ENCODE measurements at places on chromosomes 12 and 14. TPM values are rescaled to one million over a fixed set of nuclear protein-coding genes. Genes with fewer than 3 reads are reported as not detected.

GRCh38 chr12:28975564-28976340 lies 173.3 kb upstream of the FAR2 start:
- H3K27me3 ChIP-seq, result peaks cover 5% of the 10 kb centered on the region
- H3K4me3 ChIP-seq, result no peak overlapping the region
- H3K27ac ChIP-seq, result no peak overlapping the region
- no peak for DNase-seq
- no peaks in the 10 kb centered on the region for H3K36me3 ChIP-seq

Gene AQP6
- not detected for total RNA-seq

Gene BICDL1
- 62.7 TPM for total RNA-seq

Gene ANO2
- total RNA-seq, result not detected

DNA sequence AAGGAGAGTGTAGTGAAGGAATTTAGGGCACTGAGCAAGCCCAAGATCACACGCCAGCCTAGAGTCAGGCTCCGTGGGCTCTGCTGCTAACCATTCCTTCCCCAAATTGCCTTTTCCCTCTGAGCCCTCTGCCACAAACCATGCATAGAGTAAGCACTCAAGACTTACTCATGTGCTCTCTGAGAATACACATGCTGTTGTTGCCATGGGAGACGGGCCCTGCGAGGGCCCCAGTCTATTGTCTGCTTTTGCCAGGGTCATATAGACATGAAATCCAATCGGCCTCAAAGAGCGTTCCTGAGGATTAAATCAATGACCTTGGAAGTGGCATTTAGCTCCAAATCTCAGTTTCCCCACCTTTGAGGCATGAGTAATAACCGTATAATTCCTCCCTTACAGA lies 48.7 kb upstream of the WSCD2 start:
- no peak overlapping the region for H3K27ac ChIP-seq
- H3K4me3 ChIP-seq, result no peak overlapping the region
- no peaks in the 10 kb centered on the region for H3K4me1 ChIP-seq
- peaks cover 8% of the 10 kb centered on the region for H3K27me3 ChIP-seq

- no peak overlapping the region for H3K4me3 ChIP-seq
- no peaks in the 10 kb centered on the region for H3K4me1 ChIP-seq
- DNase-seq, result no peak
Measured at GRCh38 chr12:78199926-78200325, 369.2 kb downstream of the NAV3 start.

DNA sequence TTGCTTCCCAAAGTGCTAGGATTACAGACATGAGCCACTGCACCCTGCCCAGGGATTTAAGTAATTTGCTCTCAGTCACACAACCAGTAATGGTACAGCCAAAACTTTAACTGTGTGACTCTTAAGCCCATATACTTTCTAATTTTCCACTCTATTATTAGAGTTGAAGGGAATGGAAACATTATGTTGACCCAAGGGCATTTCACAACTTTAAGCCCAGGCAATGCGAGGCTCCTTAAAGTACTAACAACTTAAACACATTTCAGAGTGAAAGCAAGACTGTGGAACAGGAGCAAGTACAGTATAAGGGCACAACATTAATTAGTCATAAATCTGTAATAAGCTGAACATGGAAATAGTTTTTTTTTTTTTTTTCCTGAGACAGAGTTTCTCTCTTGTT lies 39.8 kb downstream of the BAZ1A start:
- no peak for DNase-seq
- H3K27me3 ChIP-seq, result no peaks in the 10 kb centered on the region
- H3K27ac ChIP-seq, result no peak overlapping the region
- peaks cover 26% of the 10 kb centered on the region for H3K36me3 ChIP-seq

Gene OAS2
- 122 TPM for total RNA-seq

- no peak overlapping the region for H3K27ac ChIP-seq
- no peak for DNase-seq
- H3K4me1 ChIP-seq, result peaks cover 30% of the 10 kb centered on the region
- H3K4me3 ChIP-seq, result no peak overlapping the region
Measured at GRCh38 chr12:27284751-27285150, 40.7 kb downstream of the STK38L start.

- DNase-seq, result no peak
- H3K36me3 ChIP-seq, result no peaks in the 10 kb centered on the region
- H3K4me1 ChIP-seq, result no peaks in the 10 kb centered on the region
- no peak overlapping the region for H3K27ac ChIP-seq
Measured at GRCh38 chr12:117486840-117487659, 125.6 kb upstream of the NOS1 start.

Gene RAPGEF3
- 0.54 TPM for total RNA-seq

DNA sequence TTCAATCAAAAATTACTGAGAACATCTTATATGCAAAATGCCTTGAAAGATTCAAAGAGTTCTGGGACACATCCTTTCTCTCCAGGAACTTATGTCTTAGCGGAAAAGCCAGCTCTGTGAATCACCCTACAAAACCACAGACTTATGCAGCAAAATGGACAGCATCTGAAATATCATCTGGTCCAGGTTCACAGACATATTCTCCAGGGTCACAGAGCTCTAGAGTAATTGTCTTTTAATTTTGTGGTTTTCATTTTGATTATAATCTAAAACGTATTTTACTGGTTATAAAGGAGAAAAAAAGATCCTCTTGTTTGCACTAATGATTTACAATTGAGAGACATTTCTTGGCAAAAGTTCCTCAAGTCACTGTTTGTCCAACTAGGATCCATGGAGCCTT lies 246.2 kb downstream of the MSRB3 start:
- no peaks in the 10 kb centered on the region for H3K36me3 ChIP-seq
- DNase-seq, result no peak
- H3K4me3 ChIP-seq, result no peak overlapping the region
- no peak overlapping the region for H3K27ac ChIP-seq
- H3K4me1 ChIP-seq, result no peaks in the 10 kb centered on the region
- H3K27me3 ChIP-seq, result no peaks in the 10 kb centered on the region

DNA sequence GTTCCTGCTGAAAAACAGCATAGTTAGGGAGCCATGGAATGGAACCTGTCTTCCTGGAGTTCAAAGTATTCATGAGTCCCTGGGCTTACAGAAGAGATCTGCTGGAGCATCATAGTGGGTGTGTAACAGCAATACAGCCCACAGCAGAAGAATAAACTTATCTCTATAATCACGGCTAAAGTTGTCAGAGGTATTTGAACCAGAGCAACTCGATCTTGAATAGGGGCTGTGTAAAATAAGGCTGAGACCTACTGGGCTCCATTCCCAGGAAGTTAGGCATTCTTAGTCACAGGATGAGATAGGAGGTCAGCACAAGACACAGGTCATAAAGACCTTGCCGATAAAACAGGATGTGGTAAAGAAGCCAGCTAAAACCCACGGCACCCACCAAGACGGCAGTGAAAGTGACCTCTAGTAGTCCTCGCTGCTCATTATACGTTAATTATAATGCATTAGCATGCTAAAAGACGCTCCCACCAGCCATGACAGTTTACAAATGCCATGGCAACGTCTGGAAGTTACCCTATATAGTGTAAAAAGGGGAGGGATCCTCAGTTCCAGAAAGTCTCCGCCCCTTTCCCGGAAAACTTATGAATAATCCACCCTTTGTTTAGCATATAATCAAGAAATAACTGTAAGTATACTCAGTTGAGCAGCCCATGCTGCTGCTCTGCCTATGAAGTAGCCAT lies 223.4 kb downstream of the PCNX1 start:
- H3K27me3 ChIP-seq, result no peaks in the 10 kb centered on the region
- H3K36me3 ChIP-seq, result no peaks in the 10 kb centered on the region
- H3K27ac ChIP-seq, result no peak overlapping the region
- peaks cover 2% of the 10 kb centered on the region for H3K4me1 ChIP-seq

DNA sequence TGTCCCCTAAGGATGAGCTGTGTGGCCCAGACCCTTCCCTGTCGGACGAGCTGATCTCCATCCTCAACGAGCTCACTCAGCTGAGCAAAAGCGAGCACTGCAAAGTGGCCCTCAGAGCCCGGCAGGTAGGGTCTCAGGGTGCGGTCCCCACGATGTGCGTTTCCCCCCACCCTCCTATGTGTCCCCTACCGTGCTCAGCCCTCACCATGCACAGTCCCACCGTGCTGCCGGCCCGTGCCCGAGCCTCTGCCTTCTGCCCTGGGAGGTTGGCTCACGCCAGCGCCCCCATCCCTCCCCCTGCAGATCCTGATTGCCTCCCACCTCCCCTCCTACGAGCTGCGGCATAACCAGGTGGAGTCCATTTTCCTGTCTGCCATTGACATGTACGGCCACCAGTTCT lies 86.6 kb downstream of the FOXN4 start:
- no peak for DNase-seq
- no peaks in the 10 kb centered on the region for H3K4me1 ChIP-seq
- H3K4me3 ChIP-seq, result no peak overlapping the region
- peaks cover 6% of the 10 kb centered on the region for H3K36me3 ChIP-seq
- H3K27me3 ChIP-seq, result no peaks in the 10 kb centered on the region

DNA sequence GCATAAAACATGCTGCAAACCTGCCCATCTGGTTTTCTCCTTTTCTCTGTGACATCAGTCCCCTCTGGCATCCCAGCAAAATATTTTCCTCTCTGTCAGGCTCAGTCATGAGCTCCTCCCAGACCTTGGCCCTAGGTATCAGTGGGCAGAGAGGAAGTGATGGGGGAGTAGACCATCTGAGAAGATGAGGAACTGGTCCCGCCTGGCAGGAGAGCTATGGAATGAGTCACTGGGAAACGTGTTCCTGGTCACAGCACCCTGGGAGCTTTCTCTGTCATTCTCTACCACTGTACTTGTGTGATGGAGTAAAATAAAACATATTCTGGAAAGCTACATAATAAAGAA lies 5.0 kb upstream of the SRSF9 start:
- H3K4me1 ChIP-seq, result peaks cover 7% of the 10 kb centered on the region
- H3K36me3 ChIP-seq, result peaks cover 2% of the 10 kb centered on the region
- H3K27me3 ChIP-seq, result no peaks in the 10 kb centered on the region
- no peak overlapping the region for H3K4me3 ChIP-seq

- DNase-seq, result no peak
- H3K27ac ChIP-seq, result no peak overlapping the region
- no peak overlapping the region for H3K4me3 ChIP-seq
- H3K27me3 ChIP-seq, result no peaks in the 10 kb centered on the region
Measured at GRCh38 chr12:16218934-16219751, 58.3 kb downstream of the SLC15A5 start.

DNA sequence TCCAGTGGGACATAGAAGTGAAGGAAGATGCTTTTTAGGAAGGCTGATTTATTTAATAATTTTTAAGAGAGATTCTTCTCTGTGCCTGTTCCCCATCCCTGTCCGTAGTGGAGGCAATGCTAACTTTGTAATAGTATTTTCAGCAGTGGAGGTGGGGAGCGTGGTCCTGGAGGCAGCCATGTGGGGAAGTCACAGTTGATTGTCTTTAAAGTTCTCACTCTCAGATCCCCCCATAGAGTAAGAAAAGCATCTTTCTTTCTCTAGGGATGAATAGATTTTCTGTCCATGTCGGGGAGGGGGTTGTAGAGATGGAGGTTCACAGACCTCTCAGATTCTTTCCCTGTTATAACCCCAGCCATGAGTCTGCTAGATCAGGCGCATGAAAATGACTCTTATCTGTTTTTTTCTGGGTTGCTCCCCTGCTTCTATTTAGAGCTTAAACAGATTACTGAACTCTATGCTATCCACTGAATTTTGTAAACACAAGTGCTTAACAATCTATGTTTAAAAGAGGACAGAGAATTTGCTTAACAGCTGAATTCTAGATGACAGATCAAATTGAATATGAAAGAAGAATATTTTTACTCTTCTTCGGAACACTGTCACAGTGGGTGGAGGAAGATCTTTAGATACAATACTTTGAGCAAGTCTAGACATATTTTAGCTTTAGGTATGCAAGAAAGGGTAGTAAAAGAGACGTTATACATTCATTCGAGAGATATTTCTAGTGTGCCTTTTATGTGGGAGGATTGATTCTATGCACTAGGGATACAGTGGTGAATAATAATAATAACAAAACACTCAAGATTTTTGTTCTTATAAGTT lies 25.3 kb downstream of the TMEM117 start:
- DNase-seq, result no peak
- H3K27me3 ChIP-seq, result no peaks in the 10 kb centered on the region
- no peak overlapping the region for H3K4me3 ChIP-seq
- no peaks in the 10 kb centered on the region for H3K4me1 ChIP-seq
- H3K27ac ChIP-seq, result no peak overlapping the region

Gene ZNF140
- 17.0 TPM for total RNA-seq

GRCh38 chr12:1083889-1084262 lies 92.9 kb downstream of the ERC1 start:
- H3K4me3 ChIP-seq, result no peak overlapping the region
- H3K27ac ChIP-seq, result no peak overlapping the region
- no peaks in the 10 kb centered on the region for H3K27me3 ChIP-seq
- H3K36me3 ChIP-seq, result peaks cover 3% of the 10 kb centered on the region

DNA sequence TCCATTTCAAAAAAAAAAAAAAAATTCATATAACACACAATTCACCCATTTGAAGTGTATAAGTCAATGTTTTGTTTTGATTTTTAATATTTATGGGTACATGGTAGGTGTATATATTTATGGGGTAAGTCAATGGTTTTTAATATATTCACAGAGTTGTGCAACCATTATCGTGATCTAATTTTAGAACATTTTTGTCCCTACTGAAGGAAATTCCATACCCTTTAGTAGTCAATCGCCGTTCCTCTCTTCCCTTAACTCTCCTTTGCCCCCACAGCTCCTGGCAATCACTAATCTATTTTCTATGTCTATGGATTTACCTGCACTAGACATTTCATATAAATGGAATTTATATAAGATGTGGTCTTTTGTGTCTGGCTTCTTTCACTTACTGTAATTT lies 92.8 kb downstream of the TRAFD1 start:
- no peaks in the 10 kb centered on the region for H3K4me1 ChIP-seq
- H3K36me3 ChIP-seq, result peaks cover 5% of the 10 kb centered on the region
- H3K27me3 ChIP-seq, result no peaks in the 10 kb centered on the region
- no peak for DNase-seq
- no peak overlapping the region for H3K27ac ChIP-seq

Gene DNAJC22
- not detected for total RNA-seq

DNA sequence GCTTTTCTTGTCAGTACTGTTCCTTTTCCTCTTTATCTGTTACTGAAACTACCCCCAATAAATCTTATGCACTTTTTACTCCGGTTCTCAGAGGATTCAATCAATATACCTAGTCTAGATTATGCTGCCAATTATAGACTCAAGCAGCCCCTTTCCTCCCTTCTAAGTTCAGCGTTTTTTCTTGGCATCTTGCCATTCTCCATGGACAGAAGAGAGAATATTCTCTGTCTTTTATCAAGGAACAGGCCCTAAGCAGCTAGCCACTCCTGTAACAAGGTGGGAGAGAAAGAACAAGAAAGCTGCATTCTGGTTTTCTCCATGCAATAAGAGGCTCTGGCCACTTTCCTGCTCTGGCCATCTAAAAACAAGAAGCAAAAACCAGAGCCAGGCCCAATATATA lies 263.0 kb upstream of the ALG10 start:
- no peaks in the 10 kb centered on the region for H3K36me3 ChIP-seq
- H3K4me3 ChIP-seq, result no peak overlapping the region
- no peak for DNase-seq
- no peaks in the 10 kb centered on the region for H3K27me3 ChIP-seq
- H3K27ac ChIP-seq, result no peak overlapping the region
- H3K4me1 ChIP-seq, result no peaks in the 10 kb centered on the region

Gene OAS1
- 33.6 TPM for total RNA-seq

Gene CACNA1C
- 0.02 TPM for total RNA-seq

- no peaks in the 10 kb centered on the region for H3K27me3 ChIP-seq
- no peak overlapping the region for H3K27ac ChIP-seq
- peaks cover 15% of the 10 kb centered on the region for H3K36me3 ChIP-seq
- no peak overlapping the region for H3K4me3 ChIP-seq
- no peak for DNase-seq
- peaks cover 24% of the 10 kb centered on the region for H3K4me1 ChIP-seq
Measured at GRCh38 chr12:120037851-120038250, 48.8 kb downstream of the BICDL1 start.

GRCh38 chr12:103712216-103712615 lies 125.1 kb downstream of the STAB2 start:
- H3K36me3 ChIP-seq, result no peaks in the 10 kb centered on the region
- H3K27me3 ChIP-seq, result peaks cover 4% of the 10 kb centered on the region
- H3K4me1 ChIP-seq, result no peaks in the 10 kb centered on the region

Gene EIF2S3B
- total RNA-seq, result 2.4 TPM

Gene NELL2
- total RNA-seq, result 120 TPM
